ENCODE measurements at places on chromosomes 3 and 15. TPM values are rescaled to one million over a fixed set of nuclear protein-coding genes. Genes with fewer than 3 reads are reported as not detected.

ZNF80 gene
- 0.17 TPM for total RNA-seq

SENP8 gene
- 0.14 TPM for total RNA-seq

- no peak for DNase-seq
Measured at GRCh38 chr3:128491941-128492670, 895 bp downstream of the GATA2 start.

DNA sequence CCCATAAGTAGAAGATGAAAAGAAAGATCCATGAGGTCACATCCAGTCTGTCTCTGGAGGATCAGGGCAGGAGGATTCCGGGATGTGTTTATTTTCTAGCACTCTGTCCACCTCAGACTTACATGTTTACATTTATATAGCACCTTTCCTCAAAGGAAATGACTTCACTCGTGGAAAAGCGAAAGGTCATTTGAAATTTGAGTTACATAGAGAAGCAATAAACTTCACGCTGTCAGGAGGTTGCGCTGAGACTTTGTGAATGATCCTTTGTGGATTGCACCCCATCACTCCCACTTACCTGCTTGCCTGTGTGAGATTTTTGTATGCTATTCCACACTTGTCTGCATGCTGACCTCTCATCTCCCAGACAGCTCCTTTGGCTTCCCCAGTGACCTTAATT, 540.5 kb downstream of the AGBL1 start:
- DNase-seq, result no peak

DNA sequence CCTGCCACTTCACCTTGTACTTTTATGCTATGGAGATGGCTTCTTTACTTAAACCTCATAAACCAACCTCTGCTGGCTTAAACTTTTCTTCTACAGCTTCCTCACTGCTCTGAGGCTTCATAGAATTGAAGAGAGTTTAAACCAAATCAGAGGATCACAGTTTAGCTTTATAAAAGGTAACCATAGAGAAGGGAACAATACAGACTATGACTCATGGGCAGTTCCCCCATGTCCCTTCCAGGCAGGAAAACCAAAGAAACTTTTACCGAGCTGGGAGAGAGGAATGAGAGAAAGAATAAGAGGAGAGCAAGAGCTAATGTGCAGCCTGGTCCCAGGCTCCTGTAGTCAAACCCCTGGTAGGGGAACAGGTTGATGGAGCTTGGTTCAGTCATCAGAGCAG, 53.9 kb upstream of the NEDD4 start:
- DNase-seq, result no peak

DNA sequence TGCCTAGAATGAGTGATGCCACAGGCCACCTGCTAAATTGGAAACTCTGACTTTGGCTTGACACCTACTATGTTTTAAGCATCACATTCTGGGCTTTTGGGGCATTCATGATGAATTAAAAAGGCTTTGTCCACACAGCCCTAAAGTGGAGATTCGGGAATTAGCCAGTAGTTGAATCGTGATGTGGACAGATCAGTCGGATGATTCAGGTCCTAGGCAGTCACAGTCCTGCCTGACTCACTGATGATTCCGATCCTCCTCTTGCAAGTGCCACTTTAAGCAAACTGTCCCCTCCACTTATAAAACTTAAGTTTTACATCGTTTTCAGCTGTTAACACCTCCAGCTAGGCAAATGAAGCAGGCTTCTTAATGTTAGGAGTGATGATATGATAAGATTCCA, 75.3 kb downstream of the SYNPR start:
- DNase-seq, result no peak

GRCh38 chr3:161671141-161671540, 174.5 kb downstream of the OTOL1 start:
- no peak for DNase-seq

Data from CD4-positive, alpha-beta T cell (primary cell).